ENCODE measurements at places on chromosomes 11 and 22.

GRCh38 chr11:76660533-76661305, 9.8 kb downstream of the LRRC32 start:
- DNase-seq: no peak

- DNase-seq: no peak
Observed at GRCh38 chr11:119029069-119029339, 1.7 kb downstream of the SLC37A4 start.

GRCh38 chr11:113296447-113297205, 17.8 kb upstream of the TTC12 start:
- no peak for DNase-seq

DNA sequence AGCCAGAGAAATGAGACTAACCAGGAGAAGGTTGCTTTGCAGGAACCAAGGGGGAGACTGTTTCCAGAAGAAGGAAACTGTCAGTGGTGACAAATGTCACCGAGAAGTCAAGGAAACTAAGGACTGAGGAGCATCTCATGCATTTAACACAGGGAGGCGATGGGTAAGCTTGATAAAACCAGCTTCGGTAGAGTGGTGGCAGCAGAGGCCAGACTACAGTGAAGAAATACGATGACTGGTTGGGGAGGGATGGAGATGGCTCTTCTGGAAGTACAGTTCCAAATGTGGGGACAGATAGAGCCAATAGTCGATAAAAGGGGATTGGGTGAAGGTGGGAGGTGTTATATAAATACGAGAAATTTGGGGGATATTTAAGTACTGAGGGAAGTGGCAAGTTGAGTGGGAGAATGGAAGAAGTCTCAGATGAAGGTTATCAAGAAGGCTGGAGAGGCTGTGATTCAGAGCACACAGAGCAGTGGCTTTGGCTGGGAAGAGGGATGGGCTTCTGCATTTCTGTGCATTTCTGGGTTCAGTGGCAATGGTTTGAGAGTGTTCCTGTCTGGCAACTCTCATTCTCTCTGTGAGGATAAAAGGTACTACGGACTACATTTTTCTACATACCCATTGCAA, 29.2 kb downstream of the SC5D start:
- no peak for DNase-seq

- DNase-seq: no peak
Observed at GRCh38 chr22:30867746-30868662, 100.6 kb downstream of the MORC2 start.

DNA sequence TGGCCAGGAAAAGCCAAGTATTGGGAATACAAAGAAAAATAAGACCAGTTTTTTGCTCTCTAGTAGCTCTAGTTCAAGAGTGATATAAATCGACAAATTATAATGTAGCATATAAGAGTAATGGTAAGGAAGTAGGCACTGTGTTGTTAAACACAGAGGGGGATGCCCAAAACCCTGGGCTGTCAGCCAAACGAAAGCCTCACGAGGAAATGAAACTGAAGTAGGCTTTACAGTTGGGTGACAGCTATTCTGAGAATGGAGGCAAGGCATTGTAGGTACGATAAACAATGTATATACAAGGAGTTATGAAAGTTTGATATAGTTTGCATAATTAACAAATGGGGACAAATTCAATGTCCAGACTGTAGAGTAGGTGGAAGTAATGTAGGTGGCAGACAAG, 176.4 kb downstream of the FAM181B start:
- DNase-seq: no peak

DNA sequence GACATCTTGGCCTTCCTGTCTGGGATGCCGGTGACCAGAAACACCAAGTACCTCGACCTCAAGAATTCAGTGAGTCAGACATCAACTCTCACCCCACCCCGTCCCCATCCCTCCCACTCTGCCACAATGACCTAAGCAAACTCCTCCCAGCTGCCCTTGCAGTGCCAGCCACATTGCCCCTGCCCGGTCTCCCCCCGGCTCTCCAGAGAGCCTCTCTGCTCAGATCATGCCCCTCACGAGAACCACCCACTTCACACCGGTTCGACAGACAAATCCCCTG, 23.6 kb upstream of the MYRF start:
- DNase-seq: no peak

DNA sequence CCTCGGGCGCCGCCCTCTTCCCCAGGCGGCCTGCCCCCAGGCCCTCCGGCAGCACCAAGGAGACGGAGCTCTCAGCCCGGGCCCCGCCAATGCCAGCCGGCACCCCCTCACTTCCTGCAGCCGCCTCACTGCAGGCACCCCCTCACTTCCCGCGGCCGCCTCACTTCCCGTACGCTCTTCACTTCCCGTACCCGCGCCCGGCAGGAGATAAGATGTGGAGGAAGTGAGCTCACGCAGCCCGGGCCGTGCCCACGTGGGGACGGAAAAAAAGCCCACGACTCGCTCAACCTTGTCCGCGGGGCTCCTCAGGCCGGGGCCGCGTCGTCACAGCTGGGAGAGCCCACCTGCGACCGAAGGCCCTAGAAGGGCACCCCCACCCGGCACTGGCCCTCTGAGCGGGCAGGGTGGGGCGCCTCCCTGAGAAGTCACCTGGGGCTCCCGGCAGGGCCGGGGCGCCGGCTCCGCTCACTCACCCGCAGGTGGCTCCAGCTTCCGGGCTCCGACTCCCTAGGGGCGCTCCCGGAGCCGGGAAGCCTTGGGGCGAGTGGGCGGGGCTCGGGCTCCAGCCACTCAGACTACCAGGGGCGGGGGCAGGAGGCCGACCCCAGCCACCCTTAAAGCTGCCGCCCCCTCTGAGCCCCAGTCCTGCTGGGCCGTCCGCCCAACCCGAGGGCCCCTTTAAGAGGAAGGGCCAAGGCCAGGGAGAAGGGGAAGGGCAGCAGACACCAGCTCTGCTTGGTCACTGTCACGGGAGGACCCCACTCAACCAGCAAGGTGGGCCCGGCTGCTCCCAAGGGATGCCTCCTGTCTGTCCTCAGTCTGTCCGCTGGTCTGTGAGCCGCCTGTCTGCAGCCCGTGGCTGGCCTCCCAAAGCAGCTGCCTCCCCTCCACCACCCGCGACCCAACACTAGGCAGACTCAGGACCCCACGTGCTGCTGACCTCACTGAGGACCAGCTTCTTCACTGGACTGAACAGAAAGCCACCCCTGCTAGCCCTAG, 31.4 kb downstream of the PISD start:
- DNase-seq: peak; percentile 62

GRCh38 chr11:83502041-83502440, 215.9 kb upstream of the CCDC90B start:
- no peak for DNase-seq

GRCh38 chr11:108606495-108607160, 13.1 kb upstream of the EXPH5 start:
- no peak for DNase-seq

GRCh38 chr11:97354026-97354425, 964.2 kb downstream of the JRKL start:
- DNase-seq: no peak

- DNase-seq: no peak
Observed at GRCh38 chr11:75743711-75744563, 24.6 kb upstream of the DGAT2 start.

GRCh38 chr11:130023204-130023603, 20.6 kb upstream of the PRDM10 start:
- DNase-seq: no peak

DNA sequence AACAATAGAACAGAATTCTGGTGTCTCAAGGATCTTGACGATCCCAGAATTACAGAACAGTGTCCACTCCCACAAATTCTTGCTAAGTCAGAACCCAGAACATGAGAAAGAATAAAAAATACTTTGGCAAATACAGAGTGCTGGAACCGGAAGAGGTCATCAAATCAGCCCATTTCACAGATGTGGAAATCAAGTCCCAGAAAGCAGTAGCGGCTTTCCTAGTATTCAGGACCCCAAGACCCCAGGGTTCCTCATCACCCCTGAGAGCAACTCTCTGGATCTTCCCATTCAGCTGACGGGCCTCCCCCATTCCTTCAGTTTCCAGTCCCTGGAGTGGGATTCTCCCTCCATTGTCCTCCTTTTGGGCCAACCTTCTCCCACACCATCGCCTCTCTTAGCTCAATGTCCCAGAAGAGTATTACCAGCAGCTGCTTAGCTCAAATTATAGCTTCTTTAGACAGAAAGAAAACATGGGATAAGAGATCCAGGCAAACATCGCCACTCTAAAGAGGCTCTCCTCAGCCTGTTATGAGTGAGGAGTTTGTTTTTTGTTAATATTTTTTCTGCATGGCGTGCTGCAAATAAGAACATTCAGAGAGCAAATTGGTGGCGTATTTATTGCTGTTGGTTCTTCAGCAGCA, 268.3 kb downstream of the MN1 start:
- DNase-seq: no peak

GRCh38 chr11:15213471-15214231, 98.9 kb downstream of the INSC start:
- DNase-seq: no peak

- DNase-seq: no peak
Observed at GRCh38 chr11:60378354-60378753, at the start of gene MS4A7. Gene MS4A7 (plus strand): TSS chr11:60378532. CDS start chr11:60383142, 4,610 bp downstream.

DNA sequence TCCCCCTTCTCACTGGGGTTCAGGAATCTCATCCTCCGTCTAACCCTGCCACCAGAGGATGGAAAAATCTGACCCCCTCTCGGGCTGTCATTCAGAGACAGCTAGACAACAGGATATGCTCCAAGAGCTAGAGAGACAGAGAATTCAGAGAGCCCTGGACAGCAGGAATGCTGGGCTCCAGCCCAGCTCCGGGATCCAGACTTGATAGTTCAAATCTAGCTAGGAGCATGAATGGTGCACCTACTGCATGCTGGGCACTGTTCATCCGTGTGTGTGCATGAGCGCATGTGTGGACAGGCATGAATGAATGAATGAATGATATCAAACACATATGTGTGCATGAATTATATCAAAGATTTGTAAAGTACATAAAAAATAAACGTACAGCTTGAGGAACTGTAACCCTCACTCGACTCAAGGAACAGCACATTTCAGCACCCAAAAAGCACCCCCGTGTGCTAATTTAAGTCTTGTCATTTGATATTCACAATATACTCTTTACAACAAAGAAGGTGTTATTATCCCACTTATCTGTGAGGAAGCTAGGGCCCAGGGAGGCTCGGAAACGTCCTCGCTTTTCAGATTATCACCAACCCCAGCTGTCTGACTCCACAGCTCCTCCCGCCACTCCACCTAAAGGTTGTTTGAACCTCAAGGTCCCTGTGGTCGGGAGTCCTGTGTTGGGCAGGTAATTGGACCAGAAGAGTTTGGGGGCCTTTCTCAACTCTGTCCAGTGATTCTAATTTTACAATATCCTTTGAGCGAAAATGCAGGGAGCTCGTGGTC, 640 bp upstream of the VSIG10L2 start:
- no peak for DNase-seq

GRCh38 chr11:59273373-59273841, 60.7 kb upstream of the MPEG1 start:
- no peak for DNase-seq

DNA sequence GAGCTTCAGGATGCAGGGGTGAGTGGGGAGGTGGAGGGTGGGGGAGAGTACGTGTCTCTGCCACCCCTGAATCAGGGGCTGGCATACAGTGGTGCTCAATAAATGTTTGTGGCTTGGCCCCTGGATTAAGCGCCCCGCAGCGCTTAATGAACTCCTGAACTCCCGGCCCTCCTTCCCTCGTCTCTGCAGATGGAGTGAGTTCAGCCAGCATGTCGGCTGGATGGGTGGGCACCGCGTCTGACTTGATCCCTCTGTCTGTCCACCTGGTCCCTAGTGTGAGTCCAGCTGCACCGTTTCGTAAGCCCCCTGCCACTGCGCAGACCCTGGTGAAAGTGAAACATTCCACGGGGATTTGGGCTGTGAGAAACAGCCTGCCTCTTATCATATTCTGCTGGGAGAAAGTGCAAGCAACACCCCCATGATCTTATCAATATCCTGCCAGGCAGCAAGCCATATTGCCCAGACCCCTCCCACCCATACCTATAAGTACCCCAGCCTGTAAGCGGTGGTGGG, 12.0 kb upstream of the MRGPRD start:
- DNase-seq: no peak

DNA sequence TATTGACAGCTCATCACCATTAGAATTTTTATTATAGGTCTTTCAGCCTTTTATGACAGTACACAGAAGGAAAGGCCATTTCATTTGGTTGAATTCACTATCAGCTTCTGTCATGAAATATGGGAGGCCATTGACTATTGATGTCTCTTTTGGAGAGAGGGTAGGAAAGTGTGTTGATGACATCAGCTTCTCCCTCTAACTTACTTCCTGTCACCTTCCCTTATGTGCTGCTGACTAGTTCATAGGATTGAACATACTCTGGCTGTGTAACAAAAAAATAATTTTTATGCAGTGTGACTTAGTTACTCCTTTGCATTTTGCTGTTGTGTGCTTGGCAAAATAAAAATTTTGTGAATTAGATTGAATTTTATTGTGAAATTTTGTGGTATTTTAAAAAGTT, 769.2 kb downstream of the METTL15 start:
- DNase-seq: no peak

DNA sequence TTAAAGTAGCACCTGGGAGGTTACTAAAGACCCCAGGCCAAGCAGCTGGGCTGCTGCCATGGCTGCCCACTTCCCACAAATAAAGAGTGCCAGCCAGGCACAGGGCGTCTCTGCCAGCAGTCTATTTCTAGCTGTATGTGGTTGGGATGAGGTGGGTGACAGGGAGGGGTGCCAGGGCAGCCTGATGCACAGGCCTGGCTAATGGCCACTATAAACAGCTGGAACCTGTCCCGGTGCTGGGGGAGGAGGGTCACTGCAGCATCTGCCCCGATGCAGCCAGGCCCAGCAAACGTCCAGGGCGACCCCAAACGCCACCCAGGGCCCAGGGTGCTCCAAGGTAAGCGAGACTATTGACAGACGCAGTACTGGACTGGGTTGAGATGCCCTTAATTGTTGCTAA, 37.4 kb downstream of the SCUBE1 start:
- no peak for DNase-seq

DNA sequence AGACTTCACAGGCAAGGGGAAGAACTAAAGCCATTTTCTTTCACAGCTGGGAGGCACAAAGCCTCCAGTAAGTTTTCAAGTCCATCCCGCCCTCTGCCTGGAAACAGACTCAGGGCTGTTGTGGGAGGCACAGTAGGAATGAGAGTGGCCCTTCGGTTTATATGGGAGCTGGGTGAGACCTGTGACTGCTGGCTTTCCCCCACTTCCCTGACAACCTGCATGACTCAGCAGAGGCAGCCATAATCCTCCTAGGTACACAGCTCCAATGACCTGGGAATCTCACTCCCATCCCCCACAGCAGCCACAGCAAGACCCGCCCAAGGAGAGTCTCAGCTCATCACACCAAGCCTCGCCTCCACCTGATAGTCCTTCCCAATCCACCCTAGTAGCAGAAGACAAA, 12.1 kb upstream of the TMEM45B start:
- DNase-seq: no peak

DNA sequence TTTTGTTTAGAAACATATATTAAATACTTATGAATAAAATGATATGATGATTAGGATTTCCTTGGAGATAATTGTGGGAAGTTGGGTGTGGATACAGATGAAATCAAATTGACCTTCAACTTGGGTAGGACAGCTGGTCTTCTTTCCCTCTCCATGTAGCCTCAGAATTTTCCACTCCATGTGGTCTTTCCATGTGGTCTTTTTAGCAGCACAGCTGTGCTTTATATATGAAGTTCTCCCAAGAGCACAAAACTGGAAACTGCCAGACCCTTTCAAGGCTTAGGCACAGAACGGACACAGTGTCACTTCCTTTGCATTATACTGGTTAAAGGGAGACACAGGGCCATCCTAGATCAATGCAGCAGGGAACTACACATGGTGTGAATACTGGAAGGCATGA, 28.6 kb downstream of the FAM76B start:
- no peak for DNase-seq

- no peak for DNase-seq
Observed at GRCh38 chr11:44916331-44916730, 34.4 kb downstream of the TP53I11 start.

All from stimulated activated CD8-positive, alpha-beta memory T cell treated with anti-CD3 and anti-CD28 coated beads, Interleukin-7, amount 100 ng/mL, for 1 hour (primary cell).